Inflammatory macrophage treated with lipopolysaccharide for 1 hour (primary cell): ENCODE measurements at places on chromosomes 2 and 18.

DNA sequence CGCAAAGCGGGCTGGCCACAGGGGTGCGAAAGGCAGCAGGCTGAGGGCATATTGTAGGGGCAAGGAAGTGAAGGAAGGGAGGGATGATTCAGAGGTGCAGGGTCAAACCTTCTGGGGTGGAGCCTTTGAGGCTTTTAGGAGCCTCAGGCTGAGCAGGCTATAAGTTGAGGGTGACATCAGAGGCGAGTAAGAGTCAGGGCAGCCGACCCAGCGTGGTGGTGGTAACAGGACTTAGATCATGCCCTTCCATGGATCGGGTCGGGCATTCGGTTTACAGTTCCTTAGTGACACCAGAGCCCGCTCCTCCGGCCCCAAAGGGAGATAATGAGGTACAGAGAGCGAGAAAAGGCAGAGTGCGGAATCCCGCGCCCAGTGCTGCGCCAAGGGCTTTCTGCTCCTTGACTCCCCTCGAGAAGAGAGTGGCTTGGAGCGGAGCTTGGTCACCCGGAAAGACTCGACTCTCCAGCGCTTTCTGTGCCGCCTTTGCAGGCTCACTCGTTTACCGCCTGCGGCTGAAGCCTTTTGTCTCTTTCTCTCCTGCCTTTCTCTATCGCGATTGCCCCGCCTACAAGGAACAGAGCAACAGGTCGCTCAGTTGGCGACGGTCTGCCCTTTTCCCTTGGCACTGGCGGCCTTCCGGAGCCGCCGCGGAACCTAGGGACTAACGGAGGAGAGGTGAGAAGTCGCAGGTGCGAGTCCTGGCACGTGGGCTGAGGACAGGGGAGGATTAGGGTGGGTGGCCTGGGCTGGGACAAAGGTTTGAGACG, 720 bp downstream of the LBX2 start:
- no peak for DNase-seq

- DNase-seq: peak; percentile 78
Measured at GRCh38 chr18:48676756-48677368, 138.0 kb downstream of the CTIF start.

DNA sequence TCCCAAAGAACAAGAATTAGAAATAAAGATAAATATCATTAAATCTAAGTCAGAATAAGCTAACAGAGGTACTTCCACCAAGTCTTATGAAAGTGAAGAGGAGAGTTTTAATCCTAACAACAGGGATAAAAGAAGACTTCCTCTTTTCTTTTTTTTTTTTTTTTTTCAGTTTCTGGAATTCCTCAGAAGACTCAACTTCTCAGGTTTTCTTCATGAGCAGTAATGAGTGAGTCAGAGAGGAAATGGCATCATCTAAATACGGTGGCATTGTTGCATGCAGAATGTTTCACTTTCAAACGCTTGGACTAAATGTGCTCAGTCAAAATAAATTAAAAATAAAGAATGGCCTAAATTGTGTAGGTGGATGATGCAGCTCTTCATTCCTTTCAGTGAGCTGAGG, 45.6 kb upstream of the ARHGAP15 start:
- peak; percentile 95 for DNase-seq

DNA sequence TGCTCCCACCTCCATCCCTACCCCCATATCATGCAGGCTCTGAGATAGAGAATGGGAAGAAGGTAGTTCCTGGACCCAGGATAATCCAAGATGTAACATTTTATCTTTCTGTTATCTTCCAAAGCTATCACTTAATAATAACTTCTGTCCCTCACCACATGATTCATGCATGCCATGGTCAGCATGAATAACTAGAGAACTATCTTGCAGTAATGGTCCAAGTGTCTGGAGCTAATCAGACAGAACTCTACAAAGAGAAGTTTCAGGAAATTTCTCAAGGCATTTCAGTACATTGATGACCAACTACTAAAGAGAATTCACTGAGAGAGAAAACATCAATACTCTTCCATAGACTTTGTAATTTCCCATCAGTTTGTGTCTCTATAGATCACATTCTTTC, 1469.7 kb upstream of the PIK3C3 start:
- no peak for DNase-seq

DNA sequence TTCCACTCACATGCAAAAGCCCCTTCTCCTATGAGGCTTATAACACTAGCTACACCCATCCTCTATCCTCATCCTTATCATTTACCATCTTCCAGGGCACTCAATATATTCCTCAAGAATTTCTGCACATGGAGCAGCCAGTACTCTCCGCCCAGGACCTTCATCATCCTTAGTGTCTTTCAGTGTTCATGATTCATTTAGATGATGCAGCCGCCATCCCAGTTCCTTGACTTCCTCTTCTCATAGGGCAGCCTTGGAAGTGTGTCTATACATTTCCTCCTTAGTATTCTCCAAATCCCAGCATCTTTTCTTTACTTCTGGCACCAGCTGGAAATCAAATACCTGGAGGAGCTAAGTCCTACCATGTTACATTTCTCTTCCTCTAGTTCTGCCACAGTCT, 3.0 kb upstream of the ITSN2 start:
- peak; percentile 58 for DNase-seq

DNA sequence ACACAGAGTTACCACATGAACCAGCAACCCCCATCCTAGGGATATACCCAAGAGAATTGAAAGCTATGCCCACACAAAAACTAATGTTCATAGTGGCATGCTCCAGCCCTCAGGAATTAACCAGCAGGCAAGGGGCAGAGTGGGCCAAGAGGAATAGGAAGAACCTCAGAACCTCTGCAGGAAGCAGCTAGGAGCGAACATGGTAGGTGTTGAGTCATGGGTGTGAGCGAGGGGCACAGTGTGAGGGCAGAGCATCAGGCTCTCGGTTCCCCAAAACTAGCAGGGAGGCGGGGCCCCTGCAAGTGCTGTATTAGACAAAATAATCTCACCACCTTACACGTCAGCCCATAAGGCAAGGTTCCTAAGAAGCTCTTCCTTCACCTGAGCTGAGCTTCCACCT, 5.6 kb upstream of the RUFY4 start:
- DNase-seq: peak; percentile 93

DNA sequence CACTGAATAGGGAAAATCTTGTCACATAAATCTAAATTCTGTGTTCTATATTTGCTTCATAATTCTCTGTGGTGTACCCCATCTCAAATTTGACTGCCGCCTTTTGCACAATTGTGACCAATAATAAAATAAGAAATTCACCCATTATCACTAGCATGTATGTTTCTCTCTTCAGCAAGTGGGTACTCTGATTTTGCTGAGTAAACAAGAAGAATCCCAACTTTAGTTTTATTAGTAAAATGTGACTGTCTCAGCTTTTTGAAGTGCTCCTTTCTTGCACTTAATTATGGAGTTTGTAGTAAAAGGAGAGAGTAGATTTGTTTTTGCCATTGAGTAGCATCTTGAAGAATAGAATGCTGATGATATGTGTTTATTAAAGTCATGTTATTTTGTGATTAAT, 16.1 kb downstream of the ITPRID2 start:
- no peak for DNase-seq

GRCh38 chr2:176383836-176384442, 114.7 kb downstream of the MTX2 start:
- no peak for DNase-seq

- DNase-seq: no peak
Measured at GRCh38 chr2:218060118-218060517, 8.9 kb upstream of the RUFY4 start.

DNA sequence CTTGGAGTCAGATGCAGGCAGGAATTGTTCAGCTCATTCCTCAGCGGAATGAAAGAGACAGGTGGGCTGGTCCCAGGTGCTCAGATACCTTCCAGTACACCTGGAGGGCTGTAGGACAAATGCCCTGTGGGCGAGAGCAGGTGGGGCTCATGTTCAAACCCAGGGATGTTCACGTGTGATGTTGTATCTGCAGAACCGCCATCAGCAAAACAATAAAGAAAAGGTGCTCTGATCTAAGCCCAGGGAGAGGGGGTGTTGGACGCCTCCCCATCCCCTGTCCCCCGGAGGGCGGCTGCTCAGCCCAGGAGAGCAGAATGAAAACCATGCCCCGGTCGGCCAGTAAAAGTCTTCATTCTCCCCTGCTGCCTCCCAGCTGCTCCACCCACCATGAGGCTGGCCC, 197.4 kb downstream of the HAUS1 start:
- DNase-seq: no peak

- DNase-seq: no peak
Measured at GRCh38 chr2:47310801-47311560, 92.0 kb upstream of the MSH2 start.

DNA sequence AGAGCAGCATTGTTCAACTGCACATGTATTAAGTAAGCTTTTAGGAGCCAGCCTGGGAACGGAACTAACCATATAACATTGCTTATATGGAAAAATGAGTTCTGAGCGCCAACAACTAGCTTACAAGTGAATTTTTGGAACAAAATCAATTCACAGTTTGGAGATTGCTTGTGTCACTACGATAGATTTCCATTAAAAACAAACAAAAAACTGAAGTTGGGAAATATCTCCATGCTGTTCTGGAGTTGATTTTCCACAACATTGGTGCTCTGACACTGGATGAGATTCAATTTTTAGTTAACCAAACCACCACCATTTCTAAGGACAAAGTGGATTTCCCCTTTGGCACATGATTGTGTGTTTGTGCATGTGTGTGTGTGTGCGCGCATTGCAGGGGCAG, 56.9 kb upstream of the ZNF397 start:
- DNase-seq: no peak

- DNase-seq: no peak
Measured at GRCh38 chr2:74759986-74760385, 73.9 kb upstream of the HK2 start.

- no peak for DNase-seq
Measured at GRCh38 chr18:37873416-37873815, 307.8 kb upstream of the CELF4 start.

DNA sequence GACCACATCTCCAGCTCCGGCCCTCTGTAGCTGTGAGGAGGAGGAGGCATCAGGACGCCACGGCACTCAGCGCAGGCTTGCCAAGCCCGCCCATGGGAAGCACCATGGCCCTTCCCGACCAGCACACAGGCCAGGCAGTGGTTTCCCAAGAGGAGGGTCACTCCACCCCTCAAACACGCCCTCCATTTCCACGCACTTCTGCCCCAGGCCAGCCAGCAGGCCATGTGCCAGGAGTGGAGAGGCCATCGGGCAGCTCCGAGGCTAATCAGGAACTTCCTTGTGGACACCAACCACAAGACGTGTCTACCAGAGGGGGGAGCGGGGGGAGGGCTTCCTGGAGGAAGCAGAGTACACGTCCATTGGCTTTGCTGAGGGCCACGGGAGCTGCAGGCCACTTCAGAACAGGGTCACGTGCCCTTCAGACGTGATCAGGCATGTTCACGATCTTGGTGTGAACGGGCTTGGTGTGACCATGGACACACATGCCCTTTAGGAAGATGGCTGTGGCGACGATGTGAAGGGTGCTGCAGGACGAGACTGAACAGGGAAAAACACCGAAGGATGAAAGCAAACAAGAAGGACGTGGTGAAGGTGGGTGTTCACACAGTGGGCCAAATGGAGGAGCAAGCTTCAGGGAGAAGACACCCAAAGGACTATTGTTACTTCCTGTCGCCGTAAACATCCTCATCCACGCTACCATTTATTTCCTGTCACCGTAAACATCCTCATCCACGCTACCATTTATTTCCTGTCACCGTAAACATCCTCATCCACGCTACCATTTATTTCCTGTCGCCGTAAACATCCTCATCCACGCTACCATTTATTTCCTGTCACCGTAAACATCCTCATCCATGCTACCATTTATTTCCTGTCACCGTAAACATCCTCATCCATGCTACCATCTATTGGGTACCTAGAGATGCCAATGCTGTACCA, 6.5 kb upstream of the MTERF4 start:
- DNase-seq: no peak

DNA sequence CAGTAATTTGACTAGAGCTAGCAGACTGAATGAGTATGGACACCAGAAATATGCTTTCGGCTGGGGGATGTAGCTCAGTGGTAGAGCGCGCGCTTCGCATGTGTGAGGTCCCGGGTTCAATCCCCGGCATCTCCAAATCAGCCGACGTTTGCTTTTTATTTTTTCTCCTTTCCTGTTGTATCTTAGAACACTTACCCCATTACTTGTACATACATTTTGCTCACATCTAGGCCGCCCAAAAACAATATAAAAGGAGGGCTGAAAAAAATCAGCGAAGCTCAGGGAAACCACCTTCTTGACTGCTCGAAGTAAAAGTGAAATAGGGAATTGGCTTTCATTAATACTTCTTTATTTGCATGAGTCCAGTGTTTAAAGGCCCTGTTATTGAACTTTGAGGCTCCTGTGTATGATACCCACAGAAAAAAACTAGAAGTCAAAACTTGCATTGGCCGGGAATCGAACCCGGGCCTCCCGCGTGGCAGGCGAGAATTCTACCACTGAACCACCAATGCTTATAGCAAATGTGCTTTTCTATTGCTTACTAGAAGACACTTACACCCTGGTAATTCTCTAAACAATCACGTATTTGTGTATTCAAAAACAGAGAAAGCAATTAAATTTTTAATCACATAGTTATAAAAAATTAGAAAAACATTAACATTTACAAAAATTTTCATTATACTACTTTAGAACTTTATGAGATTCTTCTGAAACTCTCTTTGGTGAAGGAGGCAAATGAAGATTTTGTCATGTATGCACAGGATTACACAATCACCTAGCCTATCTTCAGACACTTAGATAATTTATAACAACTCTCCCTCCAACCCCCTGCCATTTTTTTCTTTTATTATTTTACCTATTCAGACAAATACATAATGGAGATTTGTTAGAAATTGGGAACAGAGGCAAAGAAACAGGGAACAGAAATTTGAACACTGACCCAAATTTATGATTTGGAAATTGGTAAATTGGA, 35.2 kb upstream of the GPD2 start:
- peak; percentile 94 for DNase-seq

DNA sequence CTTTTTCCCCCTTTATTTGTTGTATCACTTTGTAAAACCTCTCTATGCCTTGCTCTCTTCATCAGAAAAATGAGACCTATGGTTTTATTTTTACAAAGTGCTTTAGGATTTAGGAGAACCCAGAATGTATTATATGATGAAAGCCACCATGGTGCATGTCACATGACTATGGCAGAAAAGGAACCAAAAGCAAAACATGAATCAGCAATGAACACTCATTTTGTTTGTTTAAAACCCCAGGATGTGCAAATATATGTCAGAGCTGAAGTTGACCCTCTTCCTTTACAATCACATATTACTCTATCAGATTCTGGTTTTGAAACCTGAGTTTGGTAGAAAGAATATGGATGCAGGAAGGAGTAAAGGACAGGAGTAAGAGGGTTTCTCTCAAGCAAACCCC, 70.0 kb downstream of the FIGN start:
- DNase-seq: peak; percentile 3

DNA sequence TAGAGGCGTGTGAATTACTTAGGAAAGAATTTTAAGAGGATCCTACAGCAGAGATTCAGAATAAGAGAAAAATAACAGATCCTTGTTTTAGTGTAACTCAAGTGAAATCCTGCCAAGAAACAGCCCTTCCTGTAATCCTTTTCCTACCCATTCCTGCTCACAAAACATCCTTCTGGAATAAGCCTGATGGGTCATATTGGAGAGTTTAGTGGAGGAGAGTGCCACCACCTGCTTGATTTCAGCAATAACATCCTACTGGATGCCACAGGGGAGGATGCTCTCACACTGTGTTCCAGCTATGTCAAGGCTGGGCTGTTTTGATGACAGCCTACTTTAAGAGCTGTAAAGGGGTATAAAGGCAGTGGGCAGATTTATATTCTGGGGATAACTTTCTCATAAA, 54.8 kb upstream of the CCDC178 start:
- no peak for DNase-seq
